ENCODE measurements at places on chromosomes 12 and 14.

DNA sequence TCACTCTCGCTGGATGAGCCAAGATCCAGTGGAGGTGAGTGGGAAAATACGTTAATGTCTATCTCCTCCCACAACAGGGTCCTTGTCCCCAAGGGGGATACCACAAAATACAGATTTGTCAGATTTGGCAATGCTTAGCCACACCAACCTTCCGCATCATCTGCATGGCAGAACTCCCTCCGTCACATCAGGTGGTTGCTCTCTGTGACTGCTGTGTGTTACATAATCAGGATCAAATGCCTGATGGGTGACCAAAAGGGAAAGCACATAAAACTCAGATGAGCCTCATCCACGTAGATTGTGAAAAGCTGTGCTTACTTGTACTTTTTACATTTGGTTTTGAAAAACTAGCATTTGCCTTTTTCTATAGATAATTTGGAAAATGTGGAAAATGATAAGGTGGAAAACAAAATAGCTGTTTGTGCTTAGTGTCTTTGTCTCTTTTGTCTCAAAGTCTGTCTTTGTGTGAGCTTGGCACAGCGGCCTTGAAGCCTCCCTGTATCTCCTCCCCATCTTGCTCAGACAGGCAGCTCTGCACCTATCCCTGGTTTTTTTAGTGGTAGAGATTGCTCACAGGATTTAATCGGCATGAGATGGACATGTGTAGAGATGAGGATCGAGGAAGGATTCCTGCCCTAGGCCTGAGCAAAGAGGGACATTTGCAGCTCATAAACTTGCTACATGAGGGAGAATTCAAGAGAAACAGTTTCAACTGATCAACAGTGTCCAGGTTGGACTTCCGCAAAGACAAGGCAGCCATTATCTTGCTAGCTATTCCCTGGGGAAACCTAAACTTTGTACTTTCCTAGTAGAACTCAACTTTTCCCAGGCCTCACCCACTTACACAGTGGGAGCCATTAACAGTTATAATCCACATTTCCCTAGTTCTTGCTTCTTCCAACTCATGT is 3.6 kb upstream of the FGF6 start:
- DNase-seq, result no peak

DNA sequence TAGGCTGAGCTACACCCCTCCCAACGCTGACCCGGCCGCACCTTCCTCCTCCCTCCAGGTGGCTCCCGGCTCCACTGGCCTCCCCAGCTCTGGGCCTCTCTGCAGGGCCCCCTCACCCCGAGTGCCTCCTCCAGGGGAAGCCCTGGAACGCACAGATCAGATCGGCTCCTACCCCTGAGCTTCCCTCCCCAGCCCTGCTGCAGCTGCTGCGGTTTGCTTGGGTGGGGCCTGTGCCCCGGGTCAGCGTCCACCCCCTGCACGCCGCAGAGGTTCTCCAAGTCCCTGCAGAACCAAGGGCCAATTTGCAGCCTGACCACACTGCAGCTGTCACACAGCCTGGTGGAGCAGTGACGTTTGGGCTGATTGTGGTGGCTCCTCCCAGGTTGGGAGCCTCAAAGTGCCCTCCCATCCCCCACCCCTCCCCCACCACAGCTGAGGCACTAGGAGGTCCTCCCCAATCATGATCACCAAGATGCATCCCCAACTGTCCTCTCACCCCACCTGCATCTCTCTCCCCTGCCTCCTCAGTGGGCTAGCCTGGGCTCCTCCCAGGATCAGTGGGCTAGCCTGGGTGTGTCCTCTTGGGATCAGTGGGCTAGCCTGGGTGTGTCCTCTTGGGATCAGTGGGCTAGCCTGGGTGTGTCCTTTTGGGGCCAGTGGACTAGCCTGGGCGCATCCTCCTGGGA is 12.8 kb upstream of the FBRSL1 start:
- no peak for DNase-seq

- DNase-seq, result no peak
These were observed 58.5 kb upstream of the RMST start for GRCh38 chr12:97404093-97404492.

DNA sequence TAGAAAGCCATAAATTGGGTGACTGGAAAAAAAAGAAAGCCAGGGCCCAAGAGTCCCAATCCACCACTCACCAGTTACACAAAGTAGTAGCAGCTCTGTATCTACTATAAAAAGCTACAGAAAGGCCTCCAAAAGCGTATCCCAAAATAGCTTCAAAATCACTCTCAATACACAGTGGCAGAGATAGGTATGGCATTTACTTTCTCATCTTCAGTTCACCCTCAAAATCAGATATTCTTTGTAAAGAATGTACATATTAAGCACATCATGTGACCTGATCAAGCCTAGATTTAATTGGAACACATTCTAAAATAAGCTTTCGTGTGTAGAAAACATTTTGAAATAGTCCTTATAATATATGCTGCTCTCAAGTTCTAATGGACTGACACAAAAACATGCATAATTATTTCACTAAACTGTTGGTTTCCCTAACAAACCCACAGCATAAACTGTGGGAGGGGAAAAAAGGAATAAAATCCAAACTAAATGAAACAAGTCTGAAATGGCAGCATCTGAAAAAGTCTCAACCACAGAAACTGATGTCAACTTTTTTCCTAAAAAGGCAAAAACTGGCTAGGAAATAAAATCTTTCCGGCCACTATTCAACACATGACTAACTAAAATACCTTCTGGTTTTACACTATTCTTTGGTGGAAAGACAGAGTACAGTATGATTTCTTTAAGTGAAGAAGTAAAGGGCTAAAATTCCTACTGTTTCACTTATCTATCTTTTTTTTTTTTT is 25.9 kb downstream of the UBE2N start:
- DNase-seq, result no peak

- DNase-seq, result no peak
These were observed 8.3 kb upstream of the ABCD2 start for GRCh38 chr12:39627914-39628313.

- DNase-seq, result no peak
These were observed 6.9 kb downstream of the GALNT9 start for GRCh38 chr12:132322206-132323132.

DNA sequence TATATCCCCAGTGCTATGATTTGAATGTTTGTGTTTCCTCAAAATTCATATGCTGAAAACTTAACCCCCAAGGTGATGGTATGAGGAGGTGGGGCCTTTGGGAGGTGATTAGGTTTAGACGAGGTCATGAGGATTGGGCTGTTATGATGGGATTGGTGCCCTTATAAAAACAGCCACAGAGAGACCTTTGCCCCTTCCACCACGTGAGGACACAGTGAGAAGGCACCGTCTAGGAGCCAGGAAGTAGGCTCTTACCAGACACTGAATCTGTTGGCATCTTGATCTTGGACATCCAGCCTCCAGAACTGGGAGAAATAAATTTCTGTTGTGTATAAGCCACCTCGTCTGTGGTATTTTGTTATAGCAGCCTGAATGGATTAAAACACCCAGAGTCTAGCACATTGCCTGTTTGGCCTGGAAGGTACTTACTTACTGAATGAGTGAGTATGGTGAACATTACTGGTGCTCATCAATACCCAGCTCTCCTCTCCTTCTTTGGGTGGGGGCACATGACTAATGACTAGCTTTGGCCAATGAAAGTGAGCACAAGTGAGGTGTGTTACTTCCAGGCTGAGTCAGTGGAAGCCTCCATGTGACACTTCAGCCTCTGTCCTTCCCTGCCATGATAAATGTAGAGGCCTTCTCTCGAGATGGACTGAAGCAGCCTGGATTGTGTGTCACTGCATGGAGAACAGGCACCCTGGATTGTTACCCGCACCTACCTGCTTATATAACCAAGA is 72.4 kb upstream of the CHST11 start:
- no peak for DNase-seq

DNA sequence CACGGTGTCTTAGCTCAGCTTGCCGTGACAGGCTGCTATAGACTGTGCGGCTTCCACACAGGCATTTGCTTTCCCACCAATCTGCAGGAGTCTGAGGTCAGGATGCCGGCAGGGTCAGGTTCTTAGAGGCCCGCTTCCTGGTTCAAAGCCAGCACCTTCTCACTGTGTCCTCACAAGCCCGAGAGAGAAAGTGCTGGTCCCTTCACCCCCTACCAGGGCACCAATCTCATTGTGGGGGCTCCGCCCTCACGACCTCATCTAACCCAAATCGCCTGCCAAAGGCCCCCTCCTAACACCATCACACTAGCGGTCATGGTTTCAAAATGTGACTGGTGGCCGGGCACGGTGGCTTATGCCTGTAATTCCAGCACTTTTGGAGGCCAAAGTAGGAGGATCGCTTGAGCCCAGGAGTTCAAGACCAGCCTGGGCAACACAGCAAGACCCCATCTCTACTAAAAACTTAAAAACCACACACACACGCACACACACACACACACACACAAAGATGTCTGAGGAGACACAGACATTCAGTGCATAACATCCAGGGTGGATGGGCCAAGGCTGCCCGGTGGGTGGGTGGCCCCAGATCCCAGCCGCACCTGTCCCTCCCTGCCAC is 26.8 kb downstream of the MMP17 start:
- DNase-seq, result no peak

GRCh38 chr12:124020514-124020949 is 47.5 kb downstream of the ZNF664 start:
- DNase-seq, result no peak

GRCh38 chr12:184811-185575 is 29.0 kb downstream of the SLC6A12 start:
- DNase-seq, result no peak

- DNase-seq, result no peak
These were observed 66.4 kb upstream of the MAP1LC3B2 start for GRCh38 chr12:116492703-116493324.

DNA sequence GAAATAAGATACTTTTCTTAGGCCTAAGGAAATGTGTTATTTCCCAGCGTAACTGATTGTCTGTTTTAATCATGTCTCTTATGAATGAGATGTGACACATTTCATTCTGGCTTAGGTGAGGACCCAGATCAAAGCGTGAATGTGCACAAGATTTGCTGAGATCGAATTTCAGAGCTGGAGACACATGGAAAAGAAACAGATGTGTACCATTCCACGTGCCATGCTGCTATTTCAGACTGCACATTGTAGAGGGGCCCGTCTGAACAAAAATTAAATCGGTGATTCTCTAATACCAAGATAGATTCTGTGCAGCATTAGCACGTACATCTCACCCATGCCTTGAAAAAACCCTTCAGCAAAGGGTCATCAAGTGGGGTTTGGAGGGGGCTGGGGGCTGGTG is 290.4 kb downstream of the AACS start:
- no peak for DNase-seq

- no peak for DNase-seq
These were observed 85.6 kb downstream of the ALG10 start for GRCh38 chr12:34107781-34108404.

- DNase-seq, result no peak
These were observed 5.7 kb downstream of the P2RX2 start for GRCh38 chr12:132624186-132624855.

DNA sequence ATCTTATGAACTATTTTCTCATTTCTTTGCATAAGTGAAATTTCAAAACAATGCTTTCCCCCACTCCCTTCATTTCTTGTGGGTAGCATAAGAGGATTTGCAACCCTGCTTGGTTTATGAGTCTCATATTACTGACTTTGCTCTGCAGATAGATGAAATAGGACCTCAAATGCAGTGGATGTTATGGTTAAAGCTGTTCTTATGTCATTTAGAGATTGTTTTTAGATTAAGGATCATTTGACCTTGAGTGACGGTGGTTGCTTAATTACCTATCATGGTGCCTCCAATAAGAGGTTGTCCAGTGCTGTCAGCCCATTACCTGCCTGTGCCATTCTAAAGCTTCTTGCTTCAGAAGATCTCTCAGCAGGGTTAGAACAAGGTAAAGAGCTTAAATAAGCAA is 351.4 kb upstream of the ATP2B1 start:
- DNase-seq, result no peak

- no peak for DNase-seq
These were observed 448.8 kb downstream of the FLRT2 start for GRCh38 chr14:85978582-85979250.

DNA sequence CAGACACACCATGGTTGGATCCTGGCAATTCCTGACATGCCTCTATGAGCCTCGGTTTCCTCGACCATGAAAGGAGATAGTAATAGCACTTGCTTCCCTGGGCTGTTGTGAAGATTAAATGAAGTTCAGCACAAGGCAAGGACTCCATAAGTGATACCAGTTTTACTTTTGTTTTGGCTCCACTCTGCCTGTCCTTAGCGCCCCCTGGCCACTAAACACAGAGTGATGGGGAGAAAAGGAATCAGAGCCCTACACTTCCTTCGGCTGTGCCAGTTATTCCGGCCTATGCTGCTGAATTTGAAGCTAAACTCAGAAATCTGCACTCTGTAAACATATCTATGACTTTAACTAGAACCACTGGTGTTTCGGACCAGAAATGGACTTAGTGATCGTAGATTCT is 173.8 kb downstream of the C12orf75 start:
- DNase-seq, result no peak

DNA sequence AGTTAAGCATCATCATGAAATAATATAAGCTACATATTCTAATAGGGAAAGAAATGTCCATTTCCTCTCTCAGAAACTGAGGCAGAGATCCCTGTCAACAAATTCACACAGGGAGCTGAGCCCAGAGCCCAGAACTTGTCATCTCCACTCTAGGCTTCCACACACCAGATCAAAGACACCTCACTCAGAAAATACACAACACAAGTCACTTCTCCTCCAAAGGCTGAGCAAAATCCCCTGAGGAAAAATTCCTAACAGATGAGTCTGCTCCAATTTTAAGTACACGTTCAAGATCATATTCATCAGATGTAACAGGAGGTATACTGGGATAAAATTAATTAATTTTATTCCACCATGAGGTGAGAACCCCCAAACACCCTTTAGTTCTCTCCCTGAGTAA is 227.3 kb downstream of the DPF3 start:
- DNase-seq, result no peak

GRCh38 chr14:22982477-22983245 is at the start of gene AJUBA:
AJUBA (minus strand) TSS chr14:22982551; CDS start chr14:22982266, 285 bp downstream.
- DNase-seq, result no peak

DNA sequence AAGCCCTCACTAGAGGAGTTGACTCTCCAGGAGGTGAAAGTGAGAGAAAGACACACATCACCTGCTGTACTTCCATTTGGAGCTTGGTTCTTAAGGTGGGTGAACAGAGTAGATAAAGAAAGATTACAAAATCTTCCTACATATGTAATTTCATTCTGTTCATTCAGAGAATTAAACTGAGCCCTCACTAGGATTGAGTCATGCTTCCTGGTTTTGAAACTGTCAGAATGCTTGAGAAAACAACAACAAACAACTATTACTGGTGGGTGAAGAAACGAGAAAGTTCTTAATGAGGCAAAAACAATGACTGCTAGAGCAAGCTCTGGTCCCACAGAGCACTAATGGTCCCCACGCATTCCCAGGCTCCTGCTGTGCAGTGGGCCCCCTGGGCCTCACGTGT is 841.7 kb downstream of the VRK1 start:
- no peak for DNase-seq

- DNase-seq, result no peak
These were observed 59.6 kb upstream of the NCOR2 start for GRCh38 chr12:124626971-124627411.

DNA sequence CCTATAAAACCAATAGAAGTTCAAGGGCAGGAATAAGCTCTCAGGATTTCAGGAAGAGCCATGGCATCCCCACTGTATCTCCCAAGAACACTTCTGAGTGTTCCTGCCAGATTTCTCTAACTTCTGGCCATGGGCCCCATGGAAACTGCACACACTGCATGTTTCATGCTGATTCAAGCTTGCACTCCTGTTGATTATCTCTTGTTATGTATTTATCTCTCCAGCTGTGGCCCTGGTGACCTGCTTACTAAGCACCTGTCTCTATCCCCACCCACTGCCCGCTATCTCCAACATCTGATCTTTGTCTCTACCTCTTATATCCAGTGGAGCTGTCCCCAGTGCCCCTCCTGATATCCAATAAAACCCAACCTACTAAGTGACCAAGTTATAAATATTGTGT is 285.3 kb downstream of the PDZRN4 start:
- DNase-seq, result no peak
